ENCODE measurements at places on chromosomes 5 and 9.

DNA sequence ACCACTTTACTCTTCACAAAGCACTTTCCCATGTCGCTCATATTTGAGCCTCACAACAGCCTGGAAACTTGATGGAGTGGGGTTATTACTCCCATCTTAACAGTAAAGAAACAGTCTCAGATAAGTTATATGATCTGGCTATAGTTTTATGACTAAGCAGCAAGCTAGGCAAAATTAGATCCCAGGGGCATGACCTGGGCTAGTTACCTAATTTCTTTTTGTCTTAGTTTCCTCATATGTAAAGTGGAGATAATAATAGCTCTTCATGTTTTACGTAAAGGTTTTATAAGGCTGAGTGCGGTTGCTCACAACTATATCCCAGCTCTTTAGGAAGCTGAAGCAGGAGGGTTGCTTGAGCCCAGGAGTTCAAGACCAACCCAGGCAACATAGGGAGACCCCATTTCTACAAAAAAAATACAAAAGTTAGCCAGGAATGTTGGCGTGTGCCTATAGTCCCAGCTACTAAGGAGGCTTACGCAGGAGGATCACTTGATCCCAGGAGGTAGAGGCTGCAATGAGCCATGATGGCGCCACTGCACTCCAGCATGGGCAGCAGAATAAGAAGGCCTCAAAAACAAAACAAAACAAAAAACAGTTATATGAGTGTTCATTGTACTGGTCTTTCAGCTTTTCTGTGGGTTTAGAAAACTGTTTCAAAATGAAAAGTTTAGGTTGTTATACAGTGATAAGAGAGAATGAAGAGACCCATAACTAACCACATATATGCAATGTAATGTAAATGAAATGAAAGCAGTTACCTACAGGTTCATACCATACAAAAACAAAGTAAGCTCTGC lies 6.5 kb upstream of the PLIN2 start:
- DNase-seq = no peak

- DNase-seq = no peak
Observed at GRCh38 chr9:126722922-126723806, 81.7 kb upstream of the ZBTB43 start.

DNA sequence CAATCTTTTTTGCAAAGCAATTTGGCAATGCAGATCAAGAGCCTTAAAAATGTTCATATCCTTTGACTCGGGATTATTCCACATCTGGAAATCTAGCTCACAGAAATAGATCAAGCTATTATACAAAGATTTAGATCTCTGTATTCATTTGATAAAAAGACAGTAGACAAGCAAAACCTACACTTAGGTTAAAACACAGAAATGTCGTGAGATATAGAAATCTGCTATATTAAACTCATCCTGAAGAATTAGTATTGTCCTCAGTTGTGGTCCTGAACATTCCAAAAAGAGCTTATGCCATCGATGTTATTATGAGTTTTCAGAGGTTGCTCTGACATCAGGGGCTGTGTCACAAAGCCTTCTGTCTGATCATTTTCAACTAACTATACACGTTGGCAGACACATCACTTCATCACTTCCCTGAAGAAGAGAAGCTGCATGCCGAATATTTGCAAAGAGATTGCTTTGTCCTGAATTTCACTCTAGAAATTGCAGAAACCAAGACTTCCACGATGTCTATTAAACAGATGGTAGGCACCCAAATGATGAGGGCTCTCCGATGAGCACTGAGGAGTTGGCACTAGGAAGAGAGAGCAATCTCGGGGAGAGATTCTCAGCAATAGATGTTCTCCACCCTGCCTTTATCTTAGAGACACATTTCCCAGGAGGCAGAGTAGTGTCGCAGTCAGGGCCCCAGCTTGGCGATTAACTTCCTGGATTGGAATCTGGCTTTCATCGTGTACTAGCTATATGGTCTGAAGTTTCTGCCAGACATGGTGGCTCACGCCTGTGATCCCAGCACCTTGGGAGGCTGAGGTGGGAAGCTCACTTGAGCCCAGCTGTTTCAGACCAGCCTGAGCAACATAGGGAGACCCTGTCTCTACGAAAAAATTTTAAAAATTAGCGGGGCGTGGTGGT lies 1.9 kb upstream of the UBTD2 start:
- no peak for DNase-seq

DNA sequence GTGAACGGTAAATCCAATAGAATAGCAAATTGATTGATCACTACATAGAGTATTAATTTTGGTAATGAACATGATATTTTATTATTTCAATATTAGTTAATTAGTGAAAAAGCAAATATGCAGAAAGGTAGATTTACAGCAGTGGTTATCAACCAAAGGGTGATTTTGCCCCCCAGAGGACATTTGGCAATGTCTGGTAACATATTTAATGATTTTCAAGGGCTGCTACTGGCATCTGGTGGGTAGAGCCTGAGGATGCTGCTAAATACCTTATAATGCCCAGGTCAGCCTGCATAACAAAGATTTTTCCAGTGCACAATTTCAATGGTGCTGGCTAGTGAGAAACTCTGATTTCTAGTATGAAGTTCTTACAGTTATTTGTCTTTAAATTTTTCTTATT lies 1313.7 kb downstream of the PTPRD start:
- no peak for DNase-seq

- DNase-seq = no peak
Observed at GRCh38 chr9:105171589-105171988, 72.9 kb upstream of the SLC44A1 start.

GRCh38 chr5:5813441-5813840 lies 391.0 kb downstream of the ICE1 start:
- no peak for DNase-seq

DNA sequence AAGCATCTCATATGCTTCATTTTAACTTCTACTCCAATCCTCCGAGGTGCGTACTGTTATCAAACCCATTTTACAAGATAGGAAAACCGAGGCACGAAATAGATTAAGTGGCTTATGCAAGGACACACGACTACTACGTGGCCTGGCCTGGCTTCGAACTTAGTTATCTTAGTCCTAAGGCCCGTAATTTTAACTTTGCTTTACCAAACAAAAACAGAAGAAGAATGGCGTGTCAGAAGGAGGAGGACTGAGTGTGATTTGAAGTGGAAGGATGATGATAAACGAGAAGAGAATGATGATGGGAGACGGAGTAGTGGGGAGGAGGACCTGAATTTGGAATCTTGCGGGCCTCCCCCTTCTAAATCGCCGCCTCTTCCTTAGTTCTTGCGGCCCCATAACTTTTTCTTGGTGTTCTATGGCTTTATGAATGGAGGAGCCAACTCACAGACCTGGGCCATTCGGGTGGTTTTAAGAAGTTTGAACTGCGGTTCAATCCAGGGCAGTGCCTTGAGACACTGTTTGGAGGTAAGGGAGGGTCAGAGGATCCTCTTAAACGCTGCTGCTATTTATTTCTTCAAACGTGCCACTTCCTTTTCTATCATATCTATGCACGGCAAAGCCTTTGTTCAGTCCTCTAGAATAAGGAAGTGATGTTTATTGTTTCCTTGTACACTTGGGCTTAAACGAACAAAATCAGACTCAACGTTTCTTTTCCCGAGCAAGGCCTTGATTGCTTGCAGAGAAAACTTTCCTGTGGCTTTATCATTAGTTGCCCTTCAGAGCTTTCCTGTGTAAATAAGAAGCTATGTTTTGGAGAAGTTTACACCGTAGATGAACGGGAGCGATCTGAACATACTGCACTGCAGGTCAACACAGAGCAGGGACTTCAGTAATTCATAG lies 795 bp downstream of the CNOT8 start:
- peak; percentile 41 for DNase-seq

DNA sequence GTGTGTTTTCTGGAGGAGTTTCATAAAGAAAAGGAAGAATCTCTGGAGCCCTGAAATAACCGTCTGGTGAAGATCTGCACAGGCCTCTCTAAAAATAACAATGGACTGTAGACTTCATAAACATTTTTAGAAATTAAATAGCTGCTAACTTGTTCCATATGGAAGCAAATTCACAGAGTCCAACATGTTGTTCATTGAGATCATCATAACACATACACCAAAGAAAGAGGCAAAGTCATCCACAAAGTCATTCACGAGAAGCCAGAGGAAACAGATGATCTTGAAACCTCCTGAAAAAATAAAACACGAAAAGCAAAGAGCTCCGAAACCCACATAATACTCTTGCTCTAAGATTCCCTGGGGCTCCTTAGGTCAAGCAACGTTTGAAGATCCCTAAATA lies 347.8 kb downstream of the EFNA5 start:
- no peak for DNase-seq

DNA sequence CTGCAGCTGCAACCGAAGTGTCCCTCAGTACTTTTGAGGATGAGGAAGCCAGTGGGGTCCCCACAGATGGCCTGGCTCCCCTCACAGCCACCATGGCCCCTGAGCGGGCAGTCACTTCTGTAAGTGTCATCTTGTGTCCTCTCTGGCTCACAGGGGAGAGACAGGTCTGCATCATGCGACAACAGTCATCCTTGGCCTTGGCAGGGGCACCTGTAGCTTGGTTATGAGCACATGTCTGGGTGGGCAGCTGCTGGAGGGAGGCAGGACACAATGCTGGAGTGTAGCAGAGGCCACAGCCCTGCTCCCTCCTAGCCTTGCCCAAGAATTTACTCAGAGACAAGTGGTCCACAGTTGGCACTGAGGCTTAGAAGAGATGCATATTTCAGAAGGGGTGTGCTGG lies 71.7 kb downstream of the COL15A1 start:
- no peak for DNase-seq

- peak; percentile 14 for DNase-seq
Observed at GRCh38 chr5:52856564-52856963, 68.8 kb downstream of the ITGA1 start.

GRCh38 chr5:55540525-55540924 lies 5.8 kb upstream of the PLPP1 start:
- no peak for DNase-seq

- no peak for DNase-seq
Observed at GRCh38 chr9:92638621-92639101, 31.3 kb downstream of the IPPK start.

DNA sequence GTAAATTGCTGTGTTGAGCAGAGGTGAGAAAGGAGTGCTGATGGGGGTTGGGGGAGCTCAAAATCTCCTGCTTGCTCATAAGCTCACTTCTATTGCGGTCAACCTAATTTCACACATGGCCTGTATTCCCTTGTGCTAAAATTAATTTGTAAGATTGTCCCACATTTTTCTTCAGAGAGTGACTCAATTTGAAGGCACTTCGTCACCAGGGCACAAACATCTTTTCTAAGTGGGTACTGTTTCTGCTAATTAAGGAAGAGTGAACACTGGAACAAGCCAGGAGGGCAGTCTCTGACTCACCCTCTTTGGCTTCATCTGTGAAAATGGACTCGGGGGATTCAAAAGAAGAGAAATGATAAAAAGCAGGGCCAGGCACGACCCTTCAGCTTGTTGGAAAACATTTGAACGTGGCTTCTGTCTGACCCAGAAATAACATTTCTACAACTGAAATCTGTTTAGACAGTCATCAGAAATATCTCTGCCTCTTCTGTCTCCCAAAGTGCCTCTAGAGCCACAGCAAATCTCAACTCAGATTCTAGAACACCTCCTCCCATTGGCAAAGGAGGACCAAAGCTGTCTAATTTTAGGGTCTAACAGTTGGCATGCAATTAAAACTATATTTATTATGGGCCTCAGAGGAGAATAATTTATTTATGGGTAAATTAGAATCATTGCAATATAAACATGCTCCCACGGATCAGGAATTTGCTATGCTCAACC lies 49.8 kb downstream of the FEM1C start:
- no peak for DNase-seq

DNA sequence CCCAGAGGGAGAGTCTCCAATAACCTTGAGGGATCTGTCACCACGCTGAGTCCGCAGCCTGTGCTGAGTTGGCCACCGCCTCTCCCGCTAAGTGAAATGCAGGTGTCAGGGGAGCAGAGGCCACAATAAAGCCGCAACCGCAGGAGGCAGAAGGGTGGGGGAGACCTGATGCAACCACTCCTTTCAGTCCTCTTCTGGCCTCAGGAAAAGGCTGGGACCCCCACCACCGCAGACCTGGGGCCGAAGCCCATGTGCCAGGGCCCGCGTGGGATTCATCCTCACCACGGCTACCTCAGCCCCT lies 576 bp downstream of the MAP1B start:
- DNase-seq = no peak

DNA sequence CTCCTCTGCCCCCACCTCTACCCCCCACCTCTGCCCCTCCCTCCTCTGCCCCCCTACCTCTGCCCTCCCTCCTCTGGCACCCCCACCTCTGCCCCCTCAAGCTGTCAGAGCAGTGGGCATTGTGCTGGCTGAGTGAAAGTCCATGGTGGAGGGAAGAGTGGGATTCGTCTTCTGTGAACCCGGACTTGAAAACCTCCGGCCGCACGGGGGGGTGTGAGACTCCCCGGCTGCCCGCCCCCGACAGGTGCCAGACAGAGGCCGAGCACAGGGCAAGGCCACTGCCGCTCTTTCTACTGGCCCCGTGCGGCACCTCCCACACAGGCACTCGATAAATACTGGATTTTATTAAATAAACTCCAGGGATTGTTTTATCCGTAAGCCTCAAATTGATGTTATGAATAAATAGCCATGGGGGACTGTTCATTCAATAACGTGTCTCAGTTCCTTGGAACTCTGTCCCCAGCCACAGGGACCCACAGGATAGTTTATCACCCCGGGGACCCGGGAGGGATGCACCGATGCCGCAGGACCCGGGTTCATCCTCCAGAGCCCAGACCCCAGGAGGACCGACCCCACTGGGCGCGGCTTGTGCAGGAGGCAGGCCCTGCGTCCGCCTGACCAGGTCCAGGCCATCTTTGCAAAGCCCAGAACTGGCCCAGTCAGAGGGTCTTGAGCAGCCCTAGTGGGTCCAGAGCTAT lies 2.6 kb upstream of the QRFP start:
- no peak for DNase-seq

- no peak for DNase-seq
Observed at GRCh38 chr9:85016384-85017006, 347.0 kb downstream of the NTRK2 start.

GRCh38 chr9:136121801-136122200 lies 3.1 kb upstream of the TMEM250 start:
- DNase-seq = no peak

DNA sequence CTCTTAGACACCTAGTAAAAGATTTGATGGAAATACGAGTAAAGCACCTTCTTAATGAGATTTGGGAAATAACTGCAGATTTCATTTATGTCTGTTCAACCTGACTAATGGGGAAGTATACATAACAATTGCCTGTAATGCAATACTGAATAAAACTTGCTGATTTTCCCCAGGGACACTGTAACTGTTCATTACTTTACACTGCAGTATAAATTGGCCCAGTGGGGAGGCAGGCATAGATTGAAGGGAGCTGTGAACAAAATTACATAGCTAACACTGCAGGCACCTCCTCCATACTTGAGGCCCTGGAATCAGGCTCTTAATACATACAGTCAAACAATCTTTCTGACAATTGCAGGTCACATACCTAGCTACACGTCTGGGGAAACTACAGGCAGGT lies 216.2 kb downstream of the PTPRD start:
- no peak for DNase-seq

DNA sequence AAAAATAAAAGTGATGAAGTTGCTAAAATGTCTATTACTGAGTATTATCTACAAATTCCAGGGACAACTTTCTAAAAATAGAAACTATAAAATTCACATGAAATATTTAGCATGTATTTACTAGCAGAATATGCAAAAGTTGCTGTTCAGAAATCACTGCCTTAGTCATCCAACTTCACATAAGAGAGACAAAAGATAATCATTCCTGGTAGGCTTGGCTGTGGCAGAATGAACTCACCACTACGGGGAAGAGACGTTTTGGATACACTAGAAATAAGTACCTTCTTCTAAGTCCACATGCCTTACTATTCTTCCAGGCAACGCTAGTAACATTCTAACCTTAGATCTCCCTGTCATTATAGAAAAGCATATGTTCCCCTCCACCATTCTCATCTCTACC lies 272.2 kb downstream of the BNC2 start:
- DNase-seq = no peak
